ENCODE measurements at places on chromosomes 13 and 19.

- no peak for DNase-seq
These were observed 253.8 kb downstream of the KLF12 start for GRCh38 chr13:73880365-73880764.

GRCh38 chr19:18833849-18834643 is 2.3 kb downstream of the UPF1 start:
- no peak for DNase-seq

GRCh38 chr19:56146904-56147303 is 5.8 kb downstream of the ZNF444 start:
- no peak for DNase-seq

DNA sequence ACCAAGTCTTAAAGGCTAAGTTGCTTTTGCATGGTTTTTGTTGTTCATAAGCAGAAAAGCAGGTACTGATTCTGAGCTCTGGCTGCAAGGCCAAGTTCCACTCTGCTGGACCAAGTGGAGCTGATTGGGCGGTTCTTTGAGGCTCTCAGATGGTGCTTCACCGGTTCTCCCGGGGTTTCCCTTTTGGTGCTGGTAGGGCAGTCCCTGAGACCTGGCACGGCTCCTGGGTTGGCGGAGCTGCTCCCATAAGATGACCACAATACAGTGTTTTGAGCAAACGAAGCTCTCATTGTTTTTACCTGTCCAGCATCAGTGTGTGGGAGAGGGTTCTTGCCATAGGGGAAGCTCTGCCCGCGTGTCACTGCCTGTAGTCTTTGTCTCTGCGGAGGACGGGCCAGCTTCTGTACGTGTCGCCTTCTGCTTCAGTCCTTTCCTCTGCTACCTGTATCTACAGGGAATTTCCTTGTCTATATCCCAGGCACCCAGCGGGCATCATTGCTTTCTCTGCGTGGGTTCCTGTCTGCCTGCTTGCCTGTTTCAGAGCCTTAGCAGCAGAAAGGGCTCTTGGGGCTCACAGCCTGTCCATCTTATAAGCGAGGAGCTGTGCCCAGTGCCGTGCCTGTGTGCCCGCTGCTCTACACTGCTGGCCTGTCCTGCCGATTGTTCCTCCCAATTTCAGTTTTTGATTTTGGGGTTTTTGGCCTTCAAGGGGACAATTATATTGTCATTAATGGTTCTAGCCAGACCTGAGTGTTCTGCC is 2.3 kb downstream of the U2AF2 start:
- no peak for DNase-seq

DNA sequence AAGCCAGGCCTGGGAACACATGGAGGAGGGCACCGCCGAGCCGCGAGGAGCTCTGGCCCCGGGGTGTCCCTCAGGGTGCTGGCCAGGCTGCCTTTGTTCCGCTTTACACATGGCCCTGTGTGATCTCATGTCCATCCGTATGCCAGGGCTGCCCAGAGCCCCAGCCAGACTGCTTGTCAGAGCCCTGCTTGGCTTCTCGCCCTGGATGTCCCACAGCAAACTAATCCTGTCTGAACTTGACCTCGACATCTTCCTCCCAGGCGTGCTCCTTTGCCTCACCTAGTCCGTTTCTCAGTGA is 14.3 kb downstream of the BCKDHA start:
- DNase-seq, result no peak

DNA sequence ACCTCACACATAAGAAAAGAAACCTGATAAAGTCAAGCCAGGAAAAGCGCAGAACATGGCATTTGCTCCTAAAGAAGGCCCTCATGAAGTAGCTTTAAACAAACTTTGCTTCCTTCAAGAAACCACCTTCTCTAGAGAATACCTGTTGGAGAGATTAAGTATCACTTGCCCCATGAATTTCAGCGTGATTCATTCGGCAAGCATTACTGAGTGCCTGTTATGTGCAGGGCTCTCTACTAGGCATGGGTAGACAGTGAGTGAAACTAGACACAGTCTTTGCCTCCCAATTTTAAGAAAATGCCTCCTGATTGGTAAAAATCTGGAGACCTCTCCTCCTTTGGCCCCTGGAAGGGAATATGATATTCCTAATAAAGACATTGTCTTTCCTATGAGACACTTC is 475.8 kb upstream of the NBEA start:
- DNase-seq, result no peak

- DNase-seq, result no peak
These were observed 265.0 kb downstream of the PCDH9 start for GRCh38 chr13:66965181-66965580.

DNA sequence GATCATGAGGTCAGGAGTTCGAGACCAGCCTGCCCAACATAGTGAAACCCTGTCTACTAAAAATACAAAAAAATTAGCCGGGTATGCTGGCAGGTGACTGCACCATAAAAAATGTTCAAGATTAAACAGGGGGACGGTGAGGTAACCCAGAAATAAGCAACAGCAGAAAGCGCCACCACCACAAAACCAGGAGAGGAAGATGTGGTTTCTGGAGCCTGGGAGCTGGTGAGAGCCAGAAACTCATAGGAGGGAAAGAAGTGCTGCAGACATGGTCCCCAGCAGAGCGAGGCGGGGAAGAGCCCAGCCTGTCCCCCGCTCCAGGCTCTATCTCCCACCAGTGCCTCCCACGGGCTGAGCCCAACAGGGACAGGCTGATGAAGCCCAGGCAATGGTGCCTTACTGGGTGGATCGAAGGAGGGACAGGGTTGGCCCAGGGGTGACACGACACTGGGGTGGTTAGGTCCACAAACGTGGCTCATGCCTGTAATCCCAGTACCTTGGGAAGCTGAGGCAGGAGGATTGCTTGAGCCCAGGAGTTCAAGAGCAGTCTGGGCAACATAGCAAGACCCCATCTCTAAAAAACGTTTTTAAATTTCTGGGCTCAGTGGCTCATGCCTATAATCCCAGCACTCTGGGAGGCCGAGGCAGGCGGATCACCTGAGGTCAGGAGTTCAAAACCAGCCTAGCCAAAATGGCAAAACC is 19.0 kb downstream of the SPC24 start:
- DNase-seq, result no peak

- no peak for DNase-seq
These were observed 13.3 kb downstream of the CD70 start for GRCh38 chr19:6577476-6578125.

DNA sequence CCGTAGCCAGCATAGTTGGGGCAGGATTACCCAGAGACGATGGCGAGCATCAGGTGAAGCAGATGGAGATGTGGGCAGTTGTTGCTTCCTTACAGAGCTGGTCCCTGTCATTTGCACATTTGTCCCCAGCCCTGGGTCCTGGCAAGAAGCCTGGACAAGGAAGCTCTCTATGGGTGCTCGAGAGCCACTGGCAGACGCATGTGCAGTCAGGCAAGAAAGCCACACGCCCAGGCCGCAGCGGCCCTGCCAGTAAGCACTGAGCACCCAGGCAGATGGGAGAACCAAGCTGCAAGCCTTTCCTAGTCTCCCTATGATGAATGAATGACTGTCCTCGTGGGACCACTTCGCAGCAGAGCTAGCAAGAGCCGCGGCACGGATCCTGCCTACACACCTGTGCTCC is 182.8 kb downstream of the FOXO1 start:
- DNase-seq, result no peak

- no peak for DNase-seq
These were observed 10.1 kb upstream of the CD22 start for GRCh38 chr19:35318679-35319448.

DNA sequence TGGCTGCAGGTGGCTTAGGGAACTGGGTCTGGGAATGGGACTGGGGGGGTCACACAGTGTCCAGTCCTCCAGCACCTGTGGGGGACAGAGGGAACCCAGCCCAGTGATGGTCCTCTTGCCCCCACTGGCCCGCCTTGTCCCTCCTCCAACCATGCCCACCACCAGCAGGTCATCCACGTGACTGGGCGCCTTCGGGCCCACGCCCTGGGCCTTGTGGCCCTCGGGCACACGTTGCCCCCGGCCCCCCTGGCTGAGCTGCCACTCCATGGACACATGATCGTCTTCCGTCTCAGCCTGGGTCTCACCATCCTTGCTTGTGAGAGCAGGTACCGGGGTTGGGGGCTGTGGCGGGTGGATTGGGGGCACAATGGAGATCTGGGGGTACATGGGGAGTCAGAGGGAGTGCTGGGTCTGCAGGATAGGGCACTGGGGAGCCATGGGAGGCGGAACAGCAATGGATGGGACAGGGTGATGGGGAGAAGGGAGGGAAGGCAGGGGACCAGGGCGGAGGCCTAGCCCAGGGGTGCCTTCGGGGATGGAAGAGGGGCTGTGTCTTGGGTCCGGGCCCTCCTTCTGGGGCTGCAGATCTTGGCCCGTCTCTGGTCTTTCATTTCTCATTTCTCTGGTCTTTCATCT is 9.1 kb downstream of the TMEM160 start:
- no peak for DNase-seq

DNA sequence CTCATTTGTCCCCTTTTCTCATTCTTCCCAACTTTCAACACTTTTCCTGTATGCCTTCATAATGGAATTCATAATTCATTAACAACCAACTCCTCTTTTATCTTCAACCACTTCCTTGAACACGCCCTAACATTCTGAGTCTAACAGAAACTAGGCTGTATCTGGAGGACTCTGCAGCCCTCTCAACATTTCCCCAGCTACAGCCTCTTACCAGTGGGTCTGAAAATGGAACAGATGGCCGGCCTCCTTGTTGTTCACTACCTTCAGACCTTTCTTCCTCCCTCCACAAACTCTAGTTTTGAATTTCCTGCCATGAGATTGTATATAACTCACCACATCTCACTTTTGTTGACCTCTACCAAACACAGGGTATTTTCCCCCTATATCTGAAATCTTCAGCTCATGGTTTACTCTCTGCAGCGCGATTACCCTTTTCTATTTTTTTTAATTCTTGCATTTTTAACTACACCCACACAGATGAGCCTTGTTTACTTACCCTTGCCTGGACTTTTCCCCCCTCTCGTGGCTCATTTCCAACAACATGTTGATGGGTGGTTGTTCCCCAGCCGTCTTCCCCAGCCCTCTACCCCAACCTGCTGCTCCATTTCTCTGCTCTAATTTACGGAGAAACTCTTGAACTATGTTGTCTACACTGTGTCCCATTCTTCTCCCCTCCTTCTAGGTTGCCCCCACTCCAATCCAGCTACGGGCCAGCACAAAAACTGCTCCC is 846 bp downstream of the ZNF790 start:
- no peak for DNase-seq

DNA sequence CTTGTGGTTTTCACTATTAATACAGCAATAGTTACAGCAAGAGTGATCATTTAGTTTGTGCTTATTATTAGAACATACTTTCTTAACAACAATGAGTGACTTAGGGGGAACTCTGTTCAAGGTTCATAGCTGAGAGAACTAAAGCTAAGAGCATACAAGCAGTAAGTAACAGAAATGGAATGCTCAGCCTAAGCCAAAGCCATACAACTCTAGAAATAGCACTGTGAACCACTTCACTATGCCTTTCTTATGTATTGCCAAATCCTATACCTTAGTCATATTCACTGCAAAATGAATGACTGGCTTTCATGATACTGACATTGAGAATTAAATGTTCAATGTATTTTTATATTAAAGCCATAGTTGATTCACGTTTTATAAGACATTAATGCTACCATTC is 599.7 kb upstream of the SLITRK1 start:
- DNase-seq, result no peak

- no peak for DNase-seq
These were observed 44.6 kb downstream of the DLEU7 start for GRCh38 chr13:50798923-50799322.

DNA sequence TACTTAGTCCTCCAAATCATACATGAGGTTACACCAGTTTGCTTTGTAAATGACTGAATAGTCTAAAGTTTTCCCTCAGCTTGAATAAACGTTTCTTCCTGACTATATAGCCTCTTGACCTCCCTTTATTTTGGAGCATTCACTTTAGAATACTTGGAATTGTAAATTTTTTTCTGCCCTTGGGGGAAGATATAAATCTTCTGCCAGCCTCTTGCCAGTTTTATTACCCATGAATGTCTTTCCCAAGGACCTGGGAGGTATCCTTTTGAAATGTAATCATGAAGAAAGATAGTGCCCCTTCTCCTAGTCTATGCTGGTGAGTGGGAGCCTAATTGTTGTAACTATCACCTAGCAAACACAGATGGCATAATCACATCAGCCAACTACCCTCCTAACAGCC is 2033.9 kb upstream of the PCDH20 start:
- no peak for DNase-seq

GRCh38 chr19:43362179-43362578 is 8.7 kb downstream of the CD177 start:
- DNase-seq, result no peak

GRCh38 chr19:30562981-30563380 is 190.8 kb downstream of the ZNF536 start:
- no peak for DNase-seq

DNA sequence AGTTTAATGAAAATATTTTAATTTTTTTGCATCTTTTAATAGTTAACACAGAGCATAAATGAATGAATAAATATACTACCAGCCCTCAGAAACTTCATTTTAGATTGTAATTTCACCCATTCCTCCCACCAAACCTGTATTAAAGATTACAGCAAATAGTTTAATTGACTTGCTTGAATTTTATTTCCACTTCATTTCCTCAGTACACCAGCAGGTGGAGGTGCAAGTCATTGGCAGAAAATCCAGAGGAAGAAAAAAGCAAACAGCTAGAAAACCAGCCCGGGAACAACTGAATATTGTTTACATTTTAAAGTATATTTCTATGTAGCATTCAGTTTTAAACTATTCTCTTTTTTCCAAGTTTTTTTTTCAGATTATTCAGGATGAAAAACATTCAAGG is 177.8 kb downstream of the OLFM4 start:
- no peak for DNase-seq

- no peak for DNase-seq
These were observed 108.9 kb upstream of the STARD13 start for GRCh38 chr13:33394294-33394932.

DNA sequence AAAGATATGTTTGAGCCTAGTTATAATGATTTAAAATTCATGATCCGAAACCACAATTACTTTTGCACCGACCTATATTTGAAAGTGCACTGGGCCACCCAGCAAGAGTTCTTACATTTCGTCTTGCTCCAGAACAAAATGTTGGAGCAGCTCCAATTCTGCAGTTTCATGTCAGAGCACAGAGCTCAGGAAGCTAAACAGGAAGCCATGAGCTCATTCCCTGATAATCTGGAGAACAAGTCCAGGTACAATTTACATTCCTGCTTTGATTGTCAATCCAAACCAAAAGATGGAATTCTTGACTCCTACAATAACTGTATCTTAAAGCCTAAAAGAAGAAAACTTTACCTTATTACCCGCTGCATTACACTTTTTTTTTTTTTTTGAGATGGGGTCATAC is 131.8 kb downstream of the KCTD12 start:
- DNase-seq, result no peak

- no peak for DNase-seq
These were observed 12.9 kb downstream of the ZNF507 start for GRCh38 chr19:32358321-32358720.
